ENCODE measurements at places on chromosomes 2 and 18.

DNA sequence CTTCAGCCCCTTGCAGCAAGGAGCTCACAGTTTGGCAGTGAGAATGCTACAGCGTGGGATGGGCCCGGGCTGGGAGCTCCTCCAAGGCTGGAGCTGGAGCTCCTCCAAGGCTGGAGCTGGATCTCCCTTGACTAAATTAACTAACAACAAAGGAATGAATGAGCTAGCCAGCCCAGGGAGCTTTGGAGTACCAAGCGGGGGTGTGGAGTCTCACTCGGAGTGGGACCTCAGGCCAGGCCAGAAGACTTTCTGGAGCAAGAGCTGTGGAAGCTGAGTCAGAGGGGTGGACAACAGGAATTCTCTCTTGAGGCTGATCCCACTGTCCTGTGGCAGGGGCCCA is 244.7 kb upstream of the HS6ST1 start:
- DNase-seq, result no peak

GRCh38 chr2:138244501-138244925 is 257.1 kb upstream of the SPOPL start:
- DNase-seq, result no peak

- no peak for DNase-seq
Observed at GRCh38 chr2:54271843-54272627, 16.0 kb upstream of the TSPYL6 start.

GRCh38 chr2:6637330-6637729 is 228.4 kb downstream of the CMPK2 start:
- no peak for DNase-seq

DNA sequence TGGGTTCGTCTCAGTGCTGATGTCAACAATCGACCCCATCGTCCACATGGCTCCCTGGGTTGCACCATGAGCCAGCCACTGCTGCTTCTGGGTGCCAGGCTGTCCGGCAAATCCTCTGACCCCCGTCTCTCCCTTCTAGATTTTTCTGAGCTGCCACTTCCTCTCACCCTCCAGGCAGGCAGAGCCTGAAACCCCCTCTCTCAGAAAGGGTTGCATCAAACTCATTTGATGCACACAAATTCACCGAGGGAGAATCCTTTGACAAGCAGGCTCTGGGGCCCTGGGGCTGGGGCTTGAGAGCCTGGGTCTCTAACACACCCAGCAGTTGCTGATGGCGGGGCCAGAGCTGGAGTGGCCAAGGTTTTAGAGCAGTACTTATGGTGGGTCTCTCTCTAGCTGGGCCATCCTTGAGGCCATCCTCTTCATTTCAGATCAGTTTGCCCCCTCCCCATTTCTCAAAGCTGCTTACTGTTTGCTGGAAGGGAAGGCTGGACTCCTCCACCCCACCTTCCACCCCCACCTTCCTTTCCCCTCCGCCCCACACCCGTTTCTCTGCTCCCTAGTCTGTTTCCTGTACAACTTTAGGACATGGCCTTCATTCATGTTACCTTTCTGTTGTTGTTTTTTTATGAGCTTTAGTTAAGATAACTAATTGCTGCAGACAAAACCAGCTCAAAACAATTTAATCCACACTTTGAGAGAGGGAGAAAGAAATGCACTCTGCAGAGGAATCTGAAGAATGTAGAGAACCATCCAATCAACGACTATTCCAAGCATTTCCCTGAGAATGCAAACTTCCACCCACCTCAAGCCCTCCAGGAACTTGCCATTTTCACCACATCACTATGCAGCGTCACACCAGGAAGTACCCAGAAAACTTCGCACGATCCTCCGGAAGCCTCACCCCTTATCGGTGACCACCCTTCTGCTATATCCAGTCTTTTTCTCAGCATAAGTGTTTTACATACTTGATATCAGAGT is 69.5 kb downstream of the ARL4C start:
- DNase-seq, result peak; percentile 41

- DNase-seq, result no peak
Observed at GRCh38 chr18:55380589-55380988, 207.4 kb downstream of the TCF4 start.

GRCh38 chr2:197920088-197920487 is 115.7 kb downstream of the PLCL1 start:
- DNase-seq, result no peak

DNA sequence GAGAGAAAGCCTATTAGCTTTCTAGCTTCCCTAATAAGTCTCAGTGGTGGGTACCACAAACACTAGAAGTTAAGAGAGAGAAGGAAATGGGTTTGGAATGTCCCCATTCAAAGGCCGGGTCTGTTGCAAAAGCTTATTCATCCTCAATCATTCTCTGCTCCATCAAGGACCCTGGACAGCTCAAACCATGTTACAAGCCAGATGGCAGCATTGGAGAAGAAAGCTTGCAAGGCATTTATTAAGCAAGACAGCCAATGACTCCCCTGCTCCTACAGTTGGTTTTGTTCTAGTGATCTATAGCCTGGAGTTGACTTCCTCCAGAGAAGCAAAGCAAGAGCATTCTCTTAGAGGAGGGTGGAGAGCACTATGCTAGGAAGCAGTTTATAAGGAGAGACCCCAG is 86.9 kb upstream of the LMAN1 start:
- no peak for DNase-seq

- peak; percentile 29 for DNase-seq
Observed at GRCh38 chr2:168758970-168759820, 43.2 kb upstream of the NOSTRIN start.

DNA sequence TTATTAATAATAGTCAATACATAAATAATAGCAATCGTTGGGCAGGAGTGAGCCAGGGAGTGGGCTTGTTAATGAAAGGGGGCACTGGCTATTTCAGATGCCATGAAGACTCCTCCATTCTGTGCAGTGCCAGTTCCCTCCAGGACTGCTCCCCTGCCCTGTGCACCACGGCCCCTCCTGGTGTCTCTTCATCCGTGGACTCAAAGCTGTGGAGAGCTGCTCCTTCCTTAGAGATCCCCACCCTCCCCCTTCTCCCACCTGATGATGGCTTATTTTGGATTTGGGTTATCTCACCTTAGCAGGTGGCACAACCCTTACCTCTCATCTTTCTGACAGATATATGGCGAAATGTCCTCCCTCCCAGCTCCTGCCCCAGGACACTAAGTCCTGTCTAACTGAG is 3.1 kb upstream of the CELF4 start:
- no peak for DNase-seq

DNA sequence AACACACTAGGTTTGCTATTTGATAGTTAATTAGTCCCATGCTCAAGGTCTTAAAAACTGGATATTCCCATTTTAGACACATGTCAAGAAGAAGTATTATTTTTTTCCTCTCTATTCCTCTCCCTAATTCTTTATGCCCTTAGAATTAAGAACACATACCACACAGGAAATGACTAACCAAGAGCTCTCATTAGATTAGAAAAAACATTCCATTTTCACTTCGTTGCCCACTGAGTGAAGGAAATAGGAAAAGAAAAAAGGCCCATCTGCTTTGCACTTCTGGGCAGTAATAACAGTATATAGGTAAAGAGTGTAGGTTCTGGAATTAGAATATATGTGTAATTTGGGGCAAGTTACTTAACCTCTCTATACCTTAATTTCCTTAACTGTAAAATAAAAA is 26.9 kb downstream of the ACADL start:
- DNase-seq, result no peak

DNA sequence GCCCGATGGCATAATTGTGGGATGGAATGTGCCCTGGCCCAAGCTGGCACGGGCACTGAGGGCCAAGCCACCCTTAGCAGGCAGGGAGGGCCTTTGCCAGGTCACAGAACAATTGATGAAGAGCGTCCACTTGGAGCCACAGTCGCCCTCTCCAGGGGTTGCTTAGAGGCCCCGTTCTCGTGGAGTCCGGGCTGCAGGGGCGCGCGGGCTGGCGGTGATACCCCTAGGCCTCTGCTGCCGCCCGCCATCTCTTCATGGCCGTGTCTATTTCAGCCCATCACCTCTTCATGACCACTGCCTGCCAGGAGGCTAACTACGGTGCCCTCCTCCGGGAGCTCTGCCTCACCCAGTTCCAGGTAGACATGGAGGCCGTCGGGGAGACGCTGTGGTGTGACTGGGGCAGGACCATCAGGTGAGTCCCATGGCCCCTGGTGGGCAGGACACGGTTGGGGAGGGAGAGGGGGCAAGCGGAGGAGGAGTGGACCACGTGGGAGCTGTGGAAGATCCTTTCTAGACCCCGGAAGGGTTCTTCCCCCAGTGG is 17.6 kb downstream of the RAMP1 start:
- no peak for DNase-seq

DNA sequence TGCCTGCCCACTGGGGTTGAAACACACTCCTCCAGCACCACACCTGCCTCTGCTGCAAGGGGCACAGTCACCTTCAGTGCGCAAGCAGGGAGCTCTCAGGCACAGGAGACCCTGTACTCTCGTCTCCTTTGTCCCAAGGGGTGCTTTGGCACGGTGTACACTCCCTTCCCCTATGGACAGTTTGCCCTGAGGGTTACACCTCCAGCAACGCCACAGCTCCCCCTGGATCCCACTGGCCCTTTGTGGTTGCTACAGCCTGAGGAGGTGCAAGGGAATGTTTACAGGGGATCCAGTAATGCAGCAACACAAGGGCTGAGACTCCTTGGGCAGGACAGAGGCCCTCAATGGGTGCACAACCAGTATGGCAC is 45.2 kb upstream of the FAM117B start:
- no peak for DNase-seq

GRCh38 chr2:105450471-105450870 is 51.6 kb upstream of the FHL2 start:
- DNase-seq, result no peak

DNA sequence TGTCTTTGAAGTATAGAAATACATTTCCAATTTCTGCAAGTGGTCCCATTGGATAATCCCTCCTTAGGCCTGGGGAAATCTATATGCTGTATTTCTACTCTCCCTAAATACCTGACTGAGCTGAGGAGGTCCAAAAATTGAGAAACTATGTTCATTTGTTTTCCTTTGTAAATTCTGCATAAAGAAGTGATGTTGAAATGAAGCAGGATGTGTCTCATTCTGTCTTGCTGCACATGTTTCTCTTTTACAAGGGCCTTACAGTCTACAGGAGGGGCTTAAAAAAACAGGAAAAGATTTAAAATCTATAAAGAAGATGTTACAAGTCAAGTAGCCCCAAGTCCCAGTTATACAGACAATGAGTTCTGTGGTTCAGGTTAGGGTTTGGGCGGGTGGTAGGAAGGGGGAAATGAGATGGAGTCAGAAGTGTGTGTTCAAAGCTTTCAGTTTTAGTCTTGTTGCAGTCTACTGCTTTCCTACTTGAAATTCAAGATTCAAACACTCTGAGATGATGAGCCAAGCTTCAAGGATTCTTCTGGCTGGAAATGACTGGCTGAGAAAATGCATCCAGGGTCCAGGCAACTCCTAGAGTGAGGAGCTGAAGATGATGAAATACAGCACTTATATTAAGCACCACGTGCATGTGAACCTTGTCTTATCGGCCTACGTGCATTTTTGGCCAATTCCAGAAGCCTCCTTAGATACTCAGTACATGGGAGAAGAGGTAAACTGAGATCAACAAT is 146.3 kb upstream of the CELF4 start:
- no peak for DNase-seq

GRCh38 chr2:224778474-224778877 is 62.3 kb upstream of the CCDC195 start:
- DNase-seq, result peak; percentile 72

- no peak for DNase-seq
Observed at GRCh38 chr2:113978524-113979190, 88.8 kb downstream of the ACTR3 start.

- DNase-seq, result no peak
Observed at GRCh38 chr18:677951-678381, 20.5 kb downstream of the TYMS start.

GRCh38 chr2:181037922-181038321 is 57.5 kb downstream of the UBE2E3 start:
- DNase-seq, result peak; percentile 16

GRCh38 chr2:85655961-85656417 is 12.0 kb downstream of the SFTPB start:
- no peak for DNase-seq

DNA sequence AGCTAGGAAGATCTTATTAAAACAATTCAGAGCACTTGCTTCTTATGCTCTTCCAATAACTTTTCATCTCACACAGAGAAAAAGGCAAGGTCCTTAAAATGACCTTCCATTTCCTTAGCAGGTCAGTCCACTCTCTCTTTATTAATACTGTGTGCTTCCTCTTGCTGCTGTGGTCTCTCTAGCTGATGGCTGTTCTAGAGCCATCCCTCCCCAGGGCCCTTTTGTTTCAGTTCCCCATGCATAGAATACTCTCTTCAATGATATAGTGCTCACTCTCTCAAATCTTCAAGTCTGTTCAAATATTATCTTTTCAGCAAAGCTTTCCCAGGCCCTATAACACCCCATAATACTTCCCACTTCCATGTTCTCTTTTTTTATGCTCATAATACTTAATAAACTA is 469.3 kb downstream of the METTL4 start:
- no peak for DNase-seq

- DNase-seq, result no peak
Observed at GRCh38 chr2:104859766-104860450, 6.0 kb downstream of the POU3F3 start.

DNA sequence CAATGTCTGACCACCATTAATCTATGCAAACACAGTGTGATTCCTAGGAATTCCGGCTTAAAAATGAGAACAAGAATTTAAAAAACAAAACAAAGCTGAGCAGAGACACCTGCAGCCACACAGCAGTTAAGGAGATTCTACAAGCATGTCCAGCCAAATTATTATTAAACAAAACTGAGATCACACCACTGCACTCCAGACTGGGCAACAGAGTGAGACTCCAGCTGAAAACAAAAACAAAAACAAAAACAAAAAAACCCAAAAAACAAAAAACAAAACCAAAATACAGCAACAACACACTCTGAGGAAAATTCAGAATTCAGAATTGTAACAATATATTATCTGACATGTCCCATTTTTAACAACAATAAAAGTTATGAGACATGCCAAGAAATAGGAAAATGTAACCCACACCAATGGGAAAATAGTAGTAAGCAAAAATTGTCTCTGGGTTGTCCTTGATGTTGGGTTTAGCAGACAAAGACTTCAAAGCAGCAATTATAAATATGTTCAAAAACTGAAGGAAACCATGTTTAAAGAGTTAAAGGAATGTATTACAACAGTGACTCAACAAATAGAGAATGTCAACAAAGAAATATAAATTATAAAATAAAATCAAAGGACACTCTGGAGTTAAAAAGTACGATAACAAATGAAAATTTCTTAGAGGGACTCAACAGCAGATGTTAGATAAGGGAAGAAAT is 19.7 kb downstream of the MYOM1 start:
- DNase-seq, result no peak

GRCh38 chr18:35458677-35459441 is 38.9 kb downstream of the INO80C start:
- DNase-seq, result no peak

Data from activated CD4-positive, alpha-beta T cell treated with anti-CD3 and anti-CD28 coated beads for 36 hours (primary cell).